ENCODE measurements at places on chromosomes 6 and 20. TPM values are rescaled to one million over a fixed set of nuclear protein-coding genes. Genes with fewer than 3 reads are reported as not detected.
A peak's percentile ranks its signal among the peaks of the same experiment; 100 is the strongest.

DNA sequence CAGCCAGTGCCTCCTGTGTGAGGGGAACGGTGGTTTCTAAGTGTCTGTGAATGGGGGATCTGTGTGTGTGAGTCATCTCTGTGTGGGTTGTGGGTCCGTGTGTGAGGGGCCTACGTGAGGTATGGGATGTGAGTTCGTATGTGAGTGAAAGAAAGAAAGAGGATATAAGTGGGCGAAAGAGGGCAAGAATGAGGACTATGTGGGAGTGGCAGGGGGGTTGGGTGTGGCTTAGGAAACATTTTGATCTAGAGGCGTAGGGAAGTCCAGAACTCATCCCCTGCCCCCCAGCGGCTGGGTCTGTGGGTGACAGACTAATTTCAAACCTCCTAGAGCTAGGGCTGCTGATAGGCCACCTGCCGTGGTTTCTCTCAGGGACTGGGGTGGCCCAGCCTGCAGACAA, 35.5 kb downstream of the DHX35 start:
- no peak for DNase-seq

The ERVFRD-1 gene
- 0.12 TPM for total RNA-seq

GRCh38 chr6:35725721-35726438, 11.0 kb upstream of the ARMC12 start:
- DNase-seq: peak; percentile 72

The TTBK1 gene
- total RNA-seq: 0.03 TPM

- no peak for DNase-seq
Measured at GRCh38 chr6:149130508-149130907, 187.0 kb upstream of the TAB2 start.

DNA sequence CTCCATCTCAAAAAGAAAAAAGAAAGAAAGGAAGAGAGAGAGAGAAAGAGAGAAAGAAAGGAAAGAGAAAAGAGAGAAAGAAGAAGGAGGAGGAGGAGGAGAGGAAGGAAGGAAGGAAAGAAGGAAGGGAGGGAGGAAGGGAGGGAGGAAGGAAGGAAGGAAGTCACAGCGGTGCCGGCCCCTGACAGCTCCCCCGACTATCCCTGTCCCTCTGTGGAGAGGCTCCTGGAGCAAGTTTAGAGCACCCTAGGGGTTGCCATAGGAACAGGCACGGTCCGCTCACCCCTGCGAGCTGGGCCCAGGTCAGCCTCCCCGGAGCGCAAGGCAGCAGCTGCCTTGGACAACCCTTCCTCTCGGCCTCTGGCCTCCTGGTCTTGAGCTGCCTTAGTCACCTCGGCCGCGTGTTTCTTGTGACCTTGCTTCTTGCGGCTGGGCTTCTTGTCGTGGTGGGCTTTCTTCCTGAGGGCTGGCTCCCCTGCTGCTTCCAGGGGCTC, 6.8 kb downstream of the BNIP5 start:
- DNase-seq: no peak

Data from ovary (tissue), 10 donors.